ENCODE measurements at places on chromosomes 2 and 18.

DNA sequence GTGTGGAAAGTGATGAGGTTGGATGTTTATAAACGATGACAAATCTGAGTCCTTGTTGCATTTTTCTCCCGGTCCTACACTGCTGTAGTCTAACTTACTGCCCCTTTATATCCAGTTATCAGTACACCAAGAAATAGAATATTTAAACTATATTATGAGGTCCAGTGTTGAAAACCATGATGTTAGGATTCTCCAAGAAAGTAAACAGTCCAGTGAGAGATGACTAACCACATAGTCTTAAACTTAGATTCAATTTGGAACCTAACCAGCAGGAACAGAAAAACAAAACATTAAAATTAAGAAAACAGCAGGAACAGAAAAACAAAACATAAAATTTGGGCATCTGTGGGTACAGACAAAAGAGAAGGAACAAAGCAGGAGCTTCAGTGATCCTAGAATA, 143.2 kb downstream of the TPGS2 start:
- DNase-seq = no peak

GRCh38 chr2:135512099-135512498, 18.9 kb downstream of the ZRANB3 start:
- no peak for DNase-seq

DNA sequence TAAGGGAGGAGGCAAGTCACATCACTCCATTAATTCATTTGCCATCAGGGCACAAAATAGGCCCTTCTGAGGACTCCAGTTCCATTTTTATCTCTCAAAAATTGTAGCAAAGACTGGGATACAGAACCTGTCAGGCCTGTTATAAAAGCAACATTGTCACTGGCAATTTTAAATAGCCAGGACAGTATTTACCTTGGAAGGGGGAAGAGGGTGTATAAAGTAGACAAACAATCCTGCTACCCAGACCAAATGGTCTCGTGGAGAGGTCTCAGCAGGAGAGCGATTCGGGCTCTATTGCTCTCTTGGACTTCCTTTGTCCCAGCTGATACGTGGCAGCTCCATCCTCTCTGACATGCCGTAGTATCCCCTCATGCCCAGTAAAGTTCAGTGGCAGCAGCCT, 740.3 kb upstream of the HS6ST1 start:
- no peak for DNase-seq

DNA sequence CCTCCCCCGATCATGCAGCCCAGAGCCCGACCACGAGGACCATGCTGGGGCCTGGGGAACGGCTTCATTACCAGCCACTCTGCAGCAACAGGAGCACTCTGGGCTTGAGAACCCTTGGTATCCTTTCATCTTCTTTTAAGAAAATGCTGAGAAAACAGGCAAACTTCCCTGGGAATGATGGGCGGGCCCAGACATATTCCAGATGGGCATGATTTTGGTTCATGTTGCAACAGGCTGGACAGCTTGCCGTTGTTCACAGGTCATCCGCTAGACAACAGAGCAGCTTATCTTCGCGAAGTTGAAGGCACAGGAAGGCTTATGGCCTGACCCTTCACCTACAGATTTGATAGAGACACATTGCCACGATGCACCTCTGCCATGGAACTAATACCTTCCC, 121.0 kb downstream of the KLHL29 start:
- DNase-seq = no peak

DNA sequence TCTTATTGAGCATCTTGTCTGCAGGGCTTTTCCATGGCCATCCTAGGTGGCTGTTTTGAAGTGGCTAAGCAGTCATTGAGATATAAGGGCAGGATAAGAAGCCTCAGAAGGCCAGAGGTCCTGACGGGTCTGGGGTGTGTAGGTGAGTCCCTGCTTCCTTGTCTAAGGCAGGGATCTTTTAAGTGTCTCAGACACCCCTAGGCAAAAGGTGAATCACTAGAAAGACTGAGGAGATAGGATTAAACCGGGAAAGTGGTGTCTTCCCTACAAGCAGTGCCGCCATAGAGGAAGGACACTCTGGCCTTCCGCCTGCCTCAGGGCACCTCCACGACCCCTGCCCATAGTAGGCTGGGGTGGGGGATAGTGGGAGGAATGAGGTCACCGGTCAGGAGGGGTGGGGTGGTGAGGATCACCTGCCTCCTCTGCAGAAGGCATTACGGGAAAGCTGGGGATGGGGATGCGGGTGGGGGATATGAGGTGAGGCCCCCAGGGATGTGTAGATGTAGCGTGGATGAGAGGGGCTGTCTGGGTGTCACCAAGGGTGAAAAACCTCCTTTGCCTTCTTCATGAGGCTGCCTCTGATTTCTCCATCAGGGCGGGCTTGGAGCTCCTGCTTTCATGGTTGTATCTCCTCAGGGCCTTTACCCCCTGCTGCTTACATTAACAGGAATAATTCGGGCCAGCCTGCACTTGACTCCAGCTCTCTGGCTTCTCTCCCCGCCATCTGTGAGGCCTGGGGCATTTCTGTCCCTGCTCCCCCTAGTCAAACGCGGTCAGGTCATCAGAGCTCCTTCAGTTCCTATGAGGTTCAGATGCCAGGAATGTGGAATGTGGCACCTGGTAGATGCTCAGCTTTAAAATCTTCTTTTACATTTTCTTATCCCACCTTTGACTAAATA, 244.0 kb downstream of the DYSF start:
- no peak for DNase-seq

DNA sequence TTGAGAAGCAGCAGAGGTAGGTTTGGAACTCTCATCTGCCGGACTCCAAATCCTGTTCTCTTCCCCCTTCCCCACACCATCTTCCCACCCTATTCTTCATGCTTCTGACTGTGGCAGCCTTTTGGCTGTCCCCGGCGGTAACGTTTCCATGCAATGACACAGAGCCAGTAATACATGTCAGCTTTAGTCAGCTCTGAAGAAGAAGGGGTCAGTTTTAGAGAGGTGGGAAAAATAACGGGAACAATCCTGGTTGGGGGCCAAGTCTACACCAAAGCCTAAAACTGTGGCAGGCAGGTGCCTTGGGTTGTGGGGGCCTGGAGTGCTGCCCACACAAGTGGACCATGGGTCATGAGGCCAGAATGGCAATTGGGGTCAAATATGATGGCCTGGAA, 106.8 kb downstream of the LPIN1 start:
- no peak for DNase-seq

DNA sequence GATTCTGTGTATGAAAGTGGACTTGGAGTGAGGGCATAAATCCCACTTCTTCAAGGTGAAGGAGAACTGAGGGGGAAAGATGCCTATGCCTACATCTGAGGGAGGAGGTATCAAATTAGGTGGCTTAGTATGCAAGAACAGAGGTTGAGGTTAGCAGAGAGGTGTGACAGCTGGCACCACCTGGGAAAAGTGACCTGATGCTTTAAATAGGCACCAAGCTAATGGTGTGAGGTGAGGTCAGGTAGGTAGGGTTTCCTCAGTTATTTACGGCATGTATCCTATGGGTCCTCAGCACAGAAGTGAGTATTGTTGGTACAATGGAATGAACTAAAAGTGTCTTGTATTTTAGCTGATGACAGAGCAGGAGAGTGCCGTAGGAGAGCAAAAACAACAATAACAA, 367.1 kb downstream of the CLIP4 start:
- DNase-seq = no peak

DNA sequence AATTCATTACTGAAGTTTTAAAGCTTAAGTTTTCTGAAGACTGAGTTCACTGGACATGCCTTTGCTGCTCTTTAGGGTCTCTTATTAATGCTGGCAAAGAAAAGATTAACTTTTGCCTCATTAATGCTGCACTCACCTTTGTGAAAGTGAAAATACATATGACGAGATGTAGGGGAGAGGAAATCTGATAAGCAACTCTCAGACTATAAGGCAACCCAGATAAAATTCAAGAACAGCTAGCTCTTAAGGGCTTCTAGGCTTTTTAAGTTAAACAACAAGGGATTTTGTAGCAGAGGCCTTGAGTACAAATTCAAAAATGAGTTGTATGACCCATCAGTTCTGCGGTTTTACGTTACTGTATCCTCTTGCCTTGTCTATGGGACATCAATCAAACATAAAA, 143.7 kb downstream of the USP34 start:
- no peak for DNase-seq

- DNase-seq = peak; percentile 31
Measured at GRCh38 chr2:142973160-142973821, 95.8 kb downstream of the KYNU start.

DNA sequence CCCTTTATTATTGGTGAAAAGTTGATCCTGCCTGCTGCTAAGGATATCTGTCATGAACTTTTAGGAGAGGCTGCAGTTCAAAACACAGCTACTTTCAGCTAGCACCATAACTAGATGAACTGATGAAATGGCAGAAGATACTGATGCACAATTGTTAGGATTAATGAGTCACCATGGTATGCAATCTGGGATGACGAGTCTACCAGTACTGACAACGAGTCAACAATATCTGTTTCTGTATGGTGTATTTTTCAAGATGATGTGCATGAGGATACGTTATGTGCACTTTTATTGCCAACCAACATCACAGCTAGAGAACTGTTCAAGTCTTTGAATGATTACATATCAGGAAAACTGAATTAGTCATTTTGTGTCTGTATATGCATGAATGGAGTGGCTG, 68.7 kb downstream of the NETO1 start:
- DNase-seq = no peak

DNA sequence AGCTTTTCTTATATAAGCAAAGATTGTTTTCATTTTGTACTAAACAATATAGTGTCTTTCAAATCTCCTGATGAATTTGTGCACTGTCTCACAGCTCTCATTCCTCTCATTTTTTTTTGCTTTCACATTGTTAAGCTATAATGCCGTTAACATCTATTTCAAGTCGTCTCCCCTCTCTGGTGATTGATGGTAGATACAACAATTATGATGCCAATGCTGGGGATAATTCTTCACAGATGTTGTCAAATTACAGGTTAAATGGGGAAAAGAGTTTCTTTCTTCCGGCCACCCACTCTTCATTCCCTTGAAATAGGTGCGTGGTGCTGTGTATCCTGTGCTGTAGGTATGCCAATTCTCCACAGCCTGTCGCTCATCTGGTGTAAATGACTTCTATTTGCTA, 1053.7 kb upstream of the ZEB2 start:
- no peak for DNase-seq

DNA sequence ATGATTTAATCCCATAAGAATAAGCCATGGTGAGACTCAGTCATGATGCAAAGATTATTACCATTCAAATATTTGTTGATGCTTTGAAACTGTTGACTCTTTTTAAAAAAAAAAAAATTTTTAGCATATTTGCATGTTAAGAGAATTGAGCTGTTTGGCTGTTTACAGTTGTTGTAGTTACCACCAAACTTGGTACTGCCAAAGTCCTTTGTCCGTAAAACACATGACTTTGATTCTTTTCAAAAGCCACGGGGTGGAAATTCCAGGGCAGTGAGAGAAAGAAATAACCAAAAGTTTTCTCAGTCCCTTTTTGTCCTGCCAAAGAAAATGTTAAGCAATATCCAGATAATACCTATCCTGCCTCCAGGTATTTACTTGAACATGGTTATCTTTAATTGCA, 474.8 kb downstream of the METTL4 start:
- DNase-seq = peak; percentile 30

DNA sequence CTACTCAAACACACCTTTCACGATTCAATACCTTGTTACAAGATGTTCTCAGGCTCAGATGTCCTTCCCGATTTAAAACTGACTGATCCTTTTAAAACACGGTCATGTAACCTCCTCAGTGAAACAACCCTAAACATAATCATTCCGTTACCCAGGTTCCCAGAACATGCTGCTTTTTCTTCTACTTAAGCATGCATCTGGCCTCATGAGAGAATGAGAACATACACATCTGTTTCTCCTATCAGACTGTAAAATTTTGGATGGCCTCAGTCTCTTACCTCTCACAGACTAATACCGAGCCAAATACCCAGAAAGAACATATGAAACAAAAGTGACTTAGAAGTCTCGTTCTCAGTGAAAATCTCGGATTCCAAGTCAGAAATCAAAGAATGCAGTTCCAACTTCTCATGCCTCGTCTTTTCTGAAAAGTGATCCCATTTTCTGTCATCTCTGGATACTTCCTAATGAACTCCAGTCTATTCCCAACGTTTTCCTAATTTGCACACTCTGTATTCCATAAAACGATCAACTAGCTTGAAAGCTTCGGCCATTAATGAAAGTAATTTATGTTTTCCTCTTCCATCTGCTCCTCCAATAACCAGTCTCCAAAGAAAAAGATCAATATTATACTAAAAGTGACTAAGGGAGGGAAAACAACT, 919 bp downstream of the SF3B1 start:
- DNase-seq = peak; percentile 13

DNA sequence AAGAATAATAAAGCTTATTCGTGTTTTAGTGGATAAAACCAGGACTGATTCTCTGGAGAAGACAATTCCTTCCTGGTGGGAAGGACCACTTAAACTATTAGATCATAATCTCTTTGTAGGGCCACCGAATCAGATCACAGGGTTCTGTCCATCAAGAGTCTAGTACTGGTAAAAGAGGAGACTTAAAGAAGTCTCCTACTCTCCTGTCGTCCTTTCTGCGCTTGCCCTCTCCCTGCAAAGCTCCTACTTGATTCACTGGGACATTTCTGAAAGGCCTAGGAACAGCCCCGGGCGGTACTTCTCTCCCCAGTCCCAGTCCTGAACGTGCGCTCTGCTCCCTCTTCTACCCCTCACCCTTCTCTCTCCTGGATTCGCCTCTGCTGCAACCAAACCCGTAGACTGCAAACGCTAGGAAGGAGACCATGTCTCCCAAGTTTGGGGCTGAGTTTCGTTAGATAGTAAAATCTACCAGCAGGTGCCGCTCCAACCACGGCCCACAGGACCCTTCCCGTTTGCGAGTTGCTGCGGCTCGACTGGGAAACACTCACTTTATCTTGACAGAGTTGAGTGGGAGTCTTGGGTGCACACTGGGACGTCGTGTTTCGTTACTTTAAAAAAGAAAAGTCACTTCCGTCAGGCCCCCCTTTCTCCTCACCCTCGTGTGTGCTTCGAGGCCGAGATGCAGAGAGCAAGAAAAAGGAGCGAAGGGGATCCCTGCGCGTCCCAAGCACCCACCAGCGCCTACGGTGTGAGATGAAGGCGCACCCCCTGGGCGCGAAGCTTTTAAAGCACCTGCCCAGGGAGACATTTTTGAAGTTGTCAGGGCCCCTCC, 923 bp downstream of the FIGLA start:
- peak; percentile 60 for DNase-seq

DNA sequence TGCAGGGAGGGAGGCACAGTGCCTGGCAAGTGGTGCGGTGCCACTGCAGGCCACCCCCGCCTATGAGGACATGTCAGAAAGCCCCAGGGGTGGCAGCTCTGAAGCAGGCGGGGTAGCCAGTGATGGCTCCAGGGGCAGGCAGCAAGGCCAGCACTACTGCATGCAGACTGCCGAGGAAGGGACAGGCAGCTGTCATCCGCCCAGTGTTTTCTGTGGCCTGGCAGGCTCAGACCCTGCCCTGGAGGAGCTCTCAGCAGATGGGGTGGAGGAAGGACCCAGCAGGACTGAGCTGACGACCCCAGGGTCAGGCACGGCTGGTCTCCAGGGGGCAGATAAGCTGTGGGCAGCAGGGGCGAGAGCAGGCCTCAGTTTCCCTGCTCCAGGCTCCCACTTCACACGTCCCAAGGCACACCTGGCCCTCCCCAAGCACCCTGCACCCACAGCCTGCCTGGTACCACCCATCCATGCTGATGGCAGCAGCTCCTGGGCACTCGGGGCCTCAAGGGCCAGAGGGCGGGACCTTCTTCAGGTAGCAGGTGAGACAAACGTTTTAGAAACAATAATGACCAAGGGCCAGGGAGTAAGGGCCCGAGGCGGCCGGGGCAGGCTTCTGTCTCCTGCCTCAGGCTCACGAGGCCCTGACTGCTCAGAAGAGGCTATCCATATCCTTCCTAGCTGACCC, 48.5 kb downstream of the HS6ST1 start:
- DNase-seq = no peak

- no peak for DNase-seq
Measured at GRCh38 chr2:119448427-119449141, 16.9 kb downstream of the TMEM37 start.
